ENCODE measurements at places on chromosomes 2 and 18.

DNA sequence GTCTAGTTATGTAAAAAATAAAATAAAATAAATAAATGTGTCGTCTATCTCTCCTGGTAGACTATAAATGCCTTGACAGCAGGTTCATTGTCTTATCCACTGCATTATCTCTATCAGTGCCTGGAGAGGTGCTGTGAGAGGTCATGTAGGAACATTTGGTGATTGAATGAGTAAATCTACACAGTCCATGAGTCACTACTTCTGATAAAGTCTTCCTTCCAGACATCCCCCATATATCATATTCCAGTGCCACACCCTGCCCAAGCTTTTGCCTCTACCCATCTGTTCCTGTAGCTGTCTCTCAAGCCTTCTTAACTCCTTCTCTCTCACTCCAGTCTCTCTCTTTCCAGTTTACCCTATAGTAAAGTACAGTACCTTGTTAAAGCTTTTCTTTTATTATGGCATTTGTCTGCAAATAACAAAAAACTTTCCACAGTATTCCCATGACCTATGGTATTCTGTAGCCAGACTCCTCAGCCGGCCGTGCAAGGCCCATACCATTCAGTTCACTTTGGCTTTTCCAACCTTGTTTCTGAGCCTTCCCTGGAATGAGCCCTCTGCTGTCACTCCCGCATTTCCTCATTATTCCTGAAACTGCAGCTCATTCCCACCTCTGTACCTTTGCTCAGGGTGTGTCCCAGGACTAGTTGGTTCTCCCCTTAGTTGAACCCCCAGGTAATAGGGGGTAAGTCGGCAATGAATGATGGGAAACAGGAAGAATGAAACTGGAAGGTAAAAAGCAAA is 37.5 kb downstream of the ANXA4 start:
- H3K4me3 ChIP-seq: no peak overlapping the region
- peaks cover 3% of the 10 kb centered on the region for H3K36me3 ChIP-seq
- H3K27ac ChIP-seq: no peak overlapping the region
- H3K4me1 ChIP-seq: peaks cover 11% of the 10 kb centered on the region
- no peaks in the 10 kb centered on the region for H3K27me3 ChIP-seq

GRCh38 chr2:25561136-25561850 is 112.1 kb downstream of the DTNB start:
- DNase-seq: no peak
- no peak overlapping the region for H3K4me3 ChIP-seq
- no peaks in the 10 kb centered on the region for H3K4me1 ChIP-seq
- H3K27ac ChIP-seq: no peak overlapping the region
- no peaks in the 10 kb centered on the region for H3K27me3 ChIP-seq

DNA sequence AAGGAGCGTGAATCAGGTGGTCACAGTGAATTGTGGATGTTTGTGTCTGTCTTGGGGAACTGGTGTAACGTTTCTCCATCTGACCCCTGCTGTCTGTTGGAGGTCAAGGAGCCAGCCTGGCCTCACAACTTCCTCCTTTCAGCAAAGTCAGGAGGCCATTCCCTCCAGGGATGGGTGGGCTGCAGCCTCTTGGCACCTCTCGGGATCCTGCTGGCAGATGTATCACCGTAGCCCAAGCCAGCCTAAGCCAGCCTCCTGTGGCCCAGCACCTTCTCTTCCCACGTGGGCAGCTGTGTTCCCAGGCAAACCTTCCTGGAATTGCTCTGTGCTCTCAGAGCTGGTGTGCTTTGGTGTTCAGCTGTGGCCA is 30.5 kb downstream of the HPCAL1 start:
- H3K4me1 ChIP-seq: peaks cover 7% of the 10 kb centered on the region
- DNase-seq: no peak
- no peaks in the 10 kb centered on the region for H3K27me3 ChIP-seq
- no peak overlapping the region for H3K4me3 ChIP-seq
- no peaks in the 10 kb centered on the region for H3K36me3 ChIP-seq

DNA sequence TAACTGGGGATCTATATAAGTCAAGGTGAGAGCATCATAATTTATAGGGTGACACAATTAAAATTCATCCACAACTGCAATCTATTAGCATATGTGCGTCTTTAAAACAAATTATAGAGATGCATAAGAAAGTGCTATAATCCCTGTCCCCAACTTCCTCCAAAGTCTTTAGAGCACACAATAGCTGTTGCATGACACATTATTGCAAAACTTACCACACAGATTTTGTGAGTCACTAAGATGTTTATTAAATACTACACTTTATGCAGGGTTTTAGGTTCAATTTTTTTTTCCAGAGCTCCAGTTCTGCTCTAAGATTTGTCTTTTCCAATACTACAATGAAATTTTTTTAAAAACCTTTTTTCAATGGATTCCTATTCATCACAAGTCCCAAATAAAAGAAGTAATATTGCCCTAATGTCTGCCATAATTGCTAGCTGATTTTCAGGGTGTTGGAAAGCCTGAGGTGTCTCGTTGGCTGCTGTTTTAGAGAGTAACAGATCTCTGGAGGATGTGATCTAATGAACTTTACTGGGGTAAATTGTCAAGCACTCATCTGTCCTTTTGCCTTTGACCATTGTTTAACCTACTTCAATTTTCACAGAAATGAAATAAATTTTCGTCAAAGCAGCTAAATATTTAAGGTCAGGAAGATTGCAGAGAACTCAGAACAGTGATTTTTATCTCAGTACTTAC is 250.5 kb upstream of the NETO1 start:
- H3K27me3 ChIP-seq: no peaks in the 10 kb centered on the region
- H3K36me3 ChIP-seq: no peaks in the 10 kb centered on the region
- no peaks in the 10 kb centered on the region for H3K4me1 ChIP-seq
- no peak overlapping the region for H3K27ac ChIP-seq
- no peak overlapping the region for H3K4me3 ChIP-seq

GRCh38 chr18:51253476-51253875 is 56.0 kb upstream of the MEX3C start:
- H3K27ac ChIP-seq: no peak overlapping the region
- H3K36me3 ChIP-seq: no peaks in the 10 kb centered on the region
- H3K4me3 ChIP-seq: no peak overlapping the region
- H3K4me1 ChIP-seq: no peaks in the 10 kb centered on the region
